ENCODE measurements at places on chromosomes 2 and 18.

- no peak for DNase-seq
These were observed 113.1 kb downstream of the MREG start for GRCh38 chr2:215900203-215900611.

DNA sequence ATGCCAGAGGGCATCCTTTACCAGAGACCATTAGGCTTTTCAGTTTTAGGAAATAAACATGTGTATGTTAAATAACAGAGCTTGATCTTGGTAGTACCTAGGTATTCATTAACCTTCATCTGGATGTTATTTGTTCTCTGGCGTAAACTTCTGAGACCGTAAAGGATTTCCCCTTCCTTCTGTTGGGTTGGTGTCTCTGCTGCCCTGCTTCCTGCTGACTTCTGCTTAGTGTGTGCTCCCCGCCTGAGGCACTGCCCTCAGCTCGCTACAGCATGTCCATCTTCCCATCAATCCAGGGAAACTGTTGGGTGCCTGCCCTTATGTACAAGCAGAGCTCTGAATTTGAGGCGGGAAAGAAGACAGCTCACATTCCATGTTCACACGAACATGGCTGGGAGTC lies 177.9 kb downstream of the TPGS2 start:
- DNase-seq, result no peak

GRCh38 chr2:8457092-8457481 lies 224.8 kb upstream of the ID2 start:
- no peak for DNase-seq

GRCh38 chr18:43009674-43010073 lies 105.8 kb downstream of the RIT2 start:
- DNase-seq, result no peak

GRCh38 chr2:46555011-46555410 lies 75.6 kb downstream of the TMEM247 start:
- no peak for DNase-seq

DNA sequence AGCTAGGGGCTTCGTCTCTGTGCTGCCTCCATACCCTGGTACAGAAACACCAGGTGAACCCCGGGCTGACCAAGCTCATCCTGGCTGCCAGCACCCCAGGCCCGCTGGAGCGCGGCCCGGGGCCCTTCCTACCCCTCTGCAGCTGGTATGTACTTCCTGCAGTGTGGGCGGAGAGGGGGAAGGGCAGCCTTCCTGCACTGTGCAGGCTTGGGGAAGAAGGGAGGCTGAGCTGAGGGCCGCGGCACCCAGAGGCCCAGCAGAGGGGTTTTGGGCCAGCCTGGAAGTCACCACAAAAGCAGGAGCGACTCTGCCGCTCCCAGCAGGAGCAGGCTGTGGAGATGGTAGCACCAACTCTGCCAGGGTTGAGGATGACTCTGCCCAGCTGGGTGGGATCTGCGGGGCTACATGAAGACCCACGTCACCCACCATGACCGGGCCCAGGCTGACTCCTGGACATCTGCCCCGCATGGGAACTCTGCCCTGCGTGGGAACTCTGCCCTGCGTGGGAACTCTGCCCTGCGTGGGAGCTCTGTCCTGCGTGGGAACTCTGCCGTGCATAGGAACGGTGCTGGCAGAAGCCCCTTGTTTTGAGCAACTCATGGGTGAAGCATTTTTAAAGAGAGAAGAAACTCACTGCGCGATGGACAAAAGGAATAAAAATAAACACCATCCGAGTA lies 273.3 kb downstream of the NDUFA10 start:
- DNase-seq, result peak; percentile 19

- no peak for DNase-seq
These were observed 128.8 kb upstream of the REV1 start for GRCh38 chr2:99618579-99619097.

DNA sequence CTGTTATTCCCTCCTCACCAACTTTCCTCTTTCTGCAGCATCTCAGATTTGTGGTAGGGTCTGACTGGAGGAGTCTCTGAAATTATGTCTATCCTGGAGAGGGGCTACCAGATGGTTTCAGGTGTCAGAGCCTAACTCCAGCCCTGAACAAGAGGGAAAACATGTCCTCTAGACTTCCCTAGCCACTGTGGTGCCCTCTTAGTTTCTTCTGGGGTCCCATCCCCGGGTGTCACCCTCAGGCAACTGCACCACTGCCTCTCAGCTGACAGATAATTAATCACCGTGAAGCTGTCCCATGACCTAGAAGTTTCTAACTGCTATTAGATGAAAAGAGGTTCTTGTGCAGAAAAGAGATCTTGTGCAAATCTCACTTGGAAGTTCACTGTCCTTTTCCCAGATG lies 95.1 kb upstream of the CELF4 start:
- no peak for DNase-seq

DNA sequence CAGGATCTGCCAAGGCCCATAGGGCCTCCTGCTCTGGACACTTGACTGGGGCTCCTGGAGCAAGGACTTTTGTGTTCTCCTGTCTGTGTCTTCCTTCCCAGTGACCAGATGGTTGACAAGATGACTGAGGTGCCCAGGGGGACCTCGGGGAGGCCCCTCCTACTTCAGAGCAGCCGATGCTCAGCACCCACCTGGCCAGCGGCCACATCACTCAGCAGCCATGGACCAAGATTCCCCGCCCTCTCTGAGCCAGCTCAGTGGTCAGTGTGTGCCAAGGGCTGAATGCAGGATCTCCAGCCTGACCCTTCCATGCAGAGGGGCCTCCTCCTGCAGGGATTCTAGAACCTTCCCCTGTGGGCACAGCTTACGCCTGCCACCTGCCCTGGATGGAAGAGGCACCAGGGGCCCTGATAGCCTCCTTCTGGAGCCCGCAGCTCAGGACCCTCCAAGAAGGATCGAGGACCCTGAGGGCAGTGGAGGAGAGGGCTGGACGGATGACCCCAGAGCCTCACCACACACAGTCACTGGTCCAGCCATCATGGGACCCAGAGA lies 87.4 kb upstream of the GPC1 start:
- DNase-seq, result no peak

DNA sequence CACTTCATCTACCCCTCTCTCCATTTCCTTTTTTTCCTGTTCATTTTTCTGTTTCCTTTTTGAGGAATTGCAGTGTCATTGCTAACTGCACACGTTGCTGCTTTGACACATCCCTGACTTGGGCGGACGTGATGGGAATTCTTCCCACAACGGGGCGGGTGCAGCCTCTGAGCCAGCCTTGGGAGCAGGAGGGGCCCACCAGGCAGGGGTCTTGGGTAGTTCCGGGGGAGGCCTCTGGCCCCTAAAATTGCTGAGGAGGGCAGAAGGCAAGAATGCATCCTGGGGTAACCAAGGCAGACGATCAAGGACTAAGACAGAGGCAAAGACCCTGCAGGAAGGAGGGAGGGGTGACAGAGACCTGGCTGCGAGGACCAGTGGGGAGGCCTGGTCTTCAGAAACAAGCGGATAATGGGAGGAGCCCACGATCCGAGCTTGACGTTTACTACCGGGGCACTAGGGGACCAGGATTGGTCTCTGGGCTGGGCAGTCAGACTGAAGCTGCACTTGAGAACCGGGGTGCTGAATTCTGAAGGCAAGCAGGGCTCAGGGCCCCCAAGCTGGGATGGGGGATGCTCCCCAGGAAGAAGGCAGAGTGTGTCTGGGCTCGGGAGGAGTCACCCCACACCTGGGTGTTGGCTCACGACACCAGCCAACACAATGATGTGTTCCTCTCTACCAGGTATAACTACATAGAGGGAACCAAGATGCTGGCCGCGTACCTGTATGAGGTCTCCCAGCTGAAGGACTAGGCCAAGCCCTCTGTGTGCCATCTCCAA lies 14.8 kb upstream of the CNDP1 start:
- DNase-seq, result no peak

GRCh38 chr2:196959734-196960338 lies 33.3 kb upstream of the PGAP1 start:
- no peak for DNase-seq

DNA sequence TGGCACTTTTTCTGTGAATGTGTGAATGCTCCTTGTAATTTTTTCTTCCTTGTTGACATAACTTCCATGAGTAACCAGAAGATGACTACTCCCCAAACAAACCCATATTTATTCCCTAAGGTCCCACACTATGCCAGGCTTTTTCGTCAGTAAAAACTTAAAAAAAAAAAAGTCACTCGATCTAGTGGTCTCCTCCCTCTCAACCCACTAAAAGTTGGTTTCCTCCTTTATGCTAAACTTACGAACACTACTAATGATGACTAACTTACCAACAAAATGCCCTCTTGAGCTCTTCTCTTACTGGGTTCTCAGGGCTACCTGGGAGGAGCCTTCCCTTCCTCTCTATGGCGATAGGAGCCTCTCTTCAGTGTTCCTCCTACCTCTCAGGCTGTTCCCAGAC lies 18.2 kb downstream of the ACVR1 start:
- no peak for DNase-seq

DNA sequence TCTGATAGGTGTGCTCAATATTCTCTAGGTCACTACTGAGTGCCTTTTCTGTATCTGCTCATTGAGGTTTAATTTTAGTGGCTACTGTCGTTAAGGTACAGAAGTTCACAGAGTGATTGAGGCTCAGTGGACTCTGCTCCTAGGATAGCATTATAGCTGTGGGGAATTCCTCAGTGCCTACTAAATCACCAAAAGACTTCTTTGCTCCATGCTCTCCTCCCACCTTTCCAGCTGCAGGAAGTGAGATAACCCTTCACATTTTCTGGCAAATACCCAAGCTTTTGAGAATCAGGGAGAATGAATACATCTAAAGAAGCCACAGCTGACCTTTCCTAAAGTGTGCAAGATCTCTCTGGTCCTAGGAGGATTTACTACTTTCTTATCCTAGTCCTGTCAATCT lies 95.2 kb upstream of the FSIP2 start:
- no peak for DNase-seq

DNA sequence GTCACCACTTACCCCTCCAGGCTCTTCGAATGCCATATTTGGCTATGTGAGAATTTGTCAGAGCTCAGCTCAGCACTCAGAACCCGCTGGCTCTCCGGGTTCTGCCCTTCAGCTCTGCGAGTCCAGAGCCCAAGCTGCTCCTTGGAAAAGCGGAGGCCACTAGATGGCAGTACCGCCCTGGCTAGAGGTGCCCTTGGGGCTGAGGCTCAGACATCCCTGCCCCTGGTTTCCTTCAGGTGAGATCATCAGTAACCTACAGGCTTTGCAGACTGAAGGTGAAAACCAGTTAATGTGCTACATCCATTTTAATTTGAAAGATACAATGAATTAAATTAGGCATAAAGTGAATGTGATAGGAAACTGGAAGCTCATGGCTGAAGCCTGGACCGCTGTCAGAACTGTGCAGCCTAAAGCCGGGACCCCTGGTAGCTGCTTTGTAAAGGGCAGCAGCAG lies 285.6 kb downstream of the AGAP1 start:
- DNase-seq, result peak; percentile 32

DNA sequence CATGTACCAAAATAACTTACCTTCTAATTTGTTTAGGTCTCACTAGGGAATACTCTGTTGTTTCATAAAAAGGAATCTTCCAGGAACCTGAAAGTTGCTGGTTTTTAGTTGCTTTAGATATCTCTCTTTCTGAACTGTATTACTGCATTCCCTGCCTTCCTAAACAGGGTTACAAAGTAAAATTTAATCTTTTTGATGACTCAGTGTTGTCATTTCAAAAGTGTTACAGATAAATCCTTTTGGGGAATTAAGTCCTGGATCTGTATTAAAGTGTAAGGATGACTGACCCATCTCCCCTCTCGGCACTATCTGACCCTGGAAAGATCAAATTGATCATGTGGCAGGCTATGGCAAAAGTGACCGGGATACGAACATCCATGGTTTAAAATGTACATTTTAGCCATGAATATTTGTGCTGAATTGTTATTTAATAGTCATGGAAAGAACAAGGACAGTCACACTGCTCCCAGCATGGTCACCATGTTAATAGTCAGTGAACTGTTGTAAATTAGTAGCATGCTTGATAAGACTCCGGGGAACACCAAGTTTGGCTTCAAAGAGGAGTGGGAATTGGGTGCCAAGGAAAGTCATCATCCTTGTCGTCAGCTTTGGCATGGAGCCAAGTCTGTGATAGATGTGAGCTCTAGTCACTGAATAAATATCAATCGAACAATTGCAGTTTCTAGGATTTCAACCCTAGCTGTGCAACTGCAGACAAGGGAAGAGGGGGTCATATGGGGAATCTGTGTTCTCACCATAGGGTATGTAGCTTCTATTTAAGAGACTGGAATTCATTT lies 4.2 kb downstream of the PLEKHA3 start:
- no peak for DNase-seq

DNA sequence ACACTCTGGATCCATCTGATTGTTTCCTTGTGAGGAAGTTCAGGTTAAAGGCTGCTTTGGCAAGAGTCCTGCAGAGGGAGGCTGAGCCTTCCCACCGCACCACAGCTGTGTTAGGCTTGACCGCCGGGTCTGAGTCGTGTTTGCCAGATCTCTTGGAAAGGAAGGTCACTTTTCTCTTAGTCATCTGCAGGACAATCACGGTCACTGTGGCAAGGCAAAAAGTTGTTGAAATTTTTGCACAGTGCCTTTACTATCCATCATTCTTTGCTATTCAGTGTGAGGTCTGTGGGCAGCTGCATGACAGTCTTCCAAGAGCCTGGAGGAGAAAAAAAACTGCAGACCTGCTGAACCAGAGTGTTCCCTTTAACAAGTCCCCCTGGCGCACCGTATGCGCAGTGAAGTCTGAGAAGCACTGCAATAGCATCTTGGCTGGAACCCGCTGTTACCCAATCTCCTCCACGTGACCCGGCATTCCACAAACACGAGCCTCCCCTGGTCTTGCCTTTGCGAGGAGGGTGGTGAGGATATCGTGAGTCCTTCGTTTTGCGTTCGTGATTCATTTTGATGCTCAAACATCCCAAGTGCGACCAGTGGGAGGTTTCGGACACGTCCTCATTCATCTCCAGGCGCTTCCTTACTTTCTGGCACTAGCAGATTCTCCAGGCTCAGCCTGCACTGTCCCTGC lies 23.0 kb downstream of the BIN1 start:
- no peak for DNase-seq

DNA sequence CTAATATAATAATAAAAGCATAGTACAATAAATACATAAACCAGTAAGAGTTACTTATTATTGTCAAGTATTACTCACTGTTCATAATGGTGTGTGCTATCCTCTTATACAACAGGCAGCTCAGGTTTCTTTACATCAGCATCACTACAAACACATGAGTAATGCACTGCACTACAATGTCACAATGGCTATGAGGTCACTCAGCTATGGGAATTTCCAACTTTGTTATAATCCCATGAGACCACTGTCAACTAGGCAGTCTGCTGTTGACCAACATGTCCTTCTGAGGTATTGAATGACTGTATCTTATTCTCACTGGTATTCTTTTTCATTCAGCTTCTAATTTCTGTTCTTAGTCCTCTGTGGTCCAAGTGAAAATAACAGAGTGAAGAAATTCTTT lies 250.4 kb upstream of the DSEL start:
- no peak for DNase-seq

Data from activated CD4-positive, alpha-beta T cell treated with anti-CD3 and anti-CD28 coated beads, Interleukin-2, amount 50 U/mL, for 4 hours (primary cell).